Frontal cortex (tissue), 4 donors: ENCODE measurements at places on chromosomes 1 and 21.

- no peak for DNase-seq
Measured at GRCh38 chr1:10664251-10664650, 132.2 kb downstream of the CASZ1 start.

DNA sequence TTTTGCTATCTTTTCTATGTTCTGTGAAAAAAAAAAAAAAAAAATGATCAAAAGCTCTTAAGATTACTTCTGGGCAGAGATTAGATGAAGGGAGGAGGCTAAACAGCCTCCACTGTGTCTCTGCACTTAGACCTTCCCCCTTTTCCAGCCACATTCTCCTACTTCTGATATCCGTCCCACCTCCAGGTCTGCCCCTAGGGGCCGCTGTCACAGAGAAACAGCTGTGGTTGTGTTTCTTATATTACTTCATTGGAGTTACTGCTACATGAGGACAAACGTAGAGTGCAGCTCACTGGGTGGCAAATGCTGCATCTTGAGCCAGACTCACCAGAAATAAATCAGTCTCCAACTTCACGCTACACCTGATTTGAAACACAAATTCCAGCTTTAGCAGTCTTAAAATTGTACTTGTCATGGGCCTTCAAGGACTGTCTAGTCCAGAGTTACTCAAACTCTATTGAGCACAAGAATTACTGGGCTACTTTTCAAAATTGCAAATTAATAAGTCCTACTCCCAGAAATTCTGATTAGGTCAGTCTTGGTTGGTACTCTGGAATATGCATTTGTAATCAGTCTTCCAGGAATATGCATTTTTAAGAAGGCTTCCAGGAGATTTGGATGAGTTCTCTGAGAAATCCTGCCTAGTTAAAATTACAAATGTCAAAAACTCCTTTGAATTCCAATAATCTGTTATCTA lies 125.2 kb upstream of the PTBP2 start:
- DNase-seq = no peak

- no peak for DNase-seq
Measured at GRCh38 chr1:87956072-87956471, 627.4 kb downstream of the LMO4 start.

DNA sequence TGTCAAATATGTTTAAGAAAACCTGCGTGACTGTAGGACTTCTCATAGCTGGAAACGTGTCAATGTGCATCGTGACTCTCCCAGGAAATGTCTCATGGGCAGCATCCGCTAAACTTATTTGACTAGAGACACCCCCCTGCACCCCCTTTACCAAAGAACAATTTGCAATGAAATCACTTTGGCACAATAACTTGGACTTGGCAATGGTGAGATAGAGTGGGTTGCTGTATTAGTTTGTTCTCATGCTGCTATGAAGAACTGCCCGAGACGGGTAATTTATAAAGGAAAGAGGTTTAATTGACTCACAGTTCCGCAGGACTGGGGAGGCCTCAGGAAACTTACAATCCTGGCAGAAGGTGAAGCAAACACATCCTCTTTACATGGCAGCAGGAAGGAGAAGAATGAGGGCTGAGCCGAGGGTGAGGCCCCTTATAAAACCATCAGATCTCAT lies 13.8 kb downstream of the CLDN14 start:
- DNase-seq = no peak

GRCh38 chr1:224507771-224508523 lies 73.3 kb upstream of the WDR26 start:
- no peak for DNase-seq
